ENCODE measurements at places on chromosomes 3 and 15.

- DNase-seq: no peak
Observed at GRCh38 chr3:128060473-128061381, 8.5 kb downstream of the SEC61A1 start.

DNA sequence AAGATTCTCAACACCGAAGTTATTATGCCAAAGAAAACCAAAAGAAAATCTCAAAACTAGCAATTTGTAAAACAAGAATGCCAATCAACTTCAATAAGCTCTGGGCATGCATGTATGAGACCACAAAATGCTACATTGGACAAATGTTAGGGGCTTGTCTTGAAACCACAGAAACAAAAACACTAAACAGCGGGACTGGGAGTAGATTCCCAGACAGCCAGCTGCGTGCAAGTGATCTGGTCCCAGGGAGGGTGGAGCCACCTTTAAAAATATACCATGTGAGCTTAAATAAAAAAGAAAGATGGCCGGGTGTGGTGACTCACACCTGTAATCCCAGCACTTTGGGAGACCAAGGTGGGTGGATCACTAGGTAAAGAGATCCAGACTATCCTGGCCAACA lies 163.6 kb upstream of the PRICKLE2 start:
- no peak for DNase-seq

DNA sequence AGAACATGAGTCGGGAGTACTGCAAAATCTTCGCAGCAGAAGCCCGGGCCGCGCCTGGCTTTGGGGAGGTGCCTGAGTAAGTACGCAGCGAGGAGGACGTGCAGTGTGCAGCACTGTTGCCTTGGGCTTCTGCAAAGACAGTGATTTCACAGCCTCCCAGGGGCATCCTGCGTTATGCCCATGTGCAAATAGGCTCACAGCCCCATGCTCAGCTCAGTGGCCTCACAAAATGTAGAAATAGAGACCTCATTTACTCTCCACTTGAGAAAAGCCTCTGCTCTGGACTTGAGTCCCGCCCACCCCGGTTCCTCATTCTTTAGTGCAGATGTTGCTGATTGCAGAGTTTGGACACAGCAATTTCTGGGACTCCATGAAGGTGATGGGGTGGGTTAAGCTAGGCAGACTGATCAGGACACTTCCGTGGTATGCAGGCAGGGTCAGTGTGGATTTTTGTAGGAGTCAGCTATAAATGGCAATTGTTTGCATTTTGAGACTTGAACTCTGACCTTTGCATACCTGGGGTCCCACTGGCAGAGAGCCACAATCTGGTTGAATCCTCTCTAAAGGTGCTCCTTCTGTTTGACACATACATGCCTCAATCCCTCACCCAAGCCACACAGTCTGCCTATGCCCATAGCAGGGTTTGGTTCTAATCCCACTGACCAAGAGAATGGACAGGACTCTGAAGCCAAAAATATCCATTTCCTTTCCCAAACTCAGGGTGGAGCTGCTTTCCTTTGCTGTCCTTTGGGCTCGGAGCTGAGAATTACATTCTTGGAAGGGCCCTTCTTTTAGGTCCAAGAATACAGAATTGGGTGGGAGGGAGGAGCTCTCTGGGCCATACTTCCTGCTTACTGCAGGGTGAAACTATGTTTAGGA lies 20.7 kb upstream of the SLC28A1 start:
- no peak for DNase-seq

GRCh38 chr3:19190602-19191001 lies 42.3 kb downstream of the KCNH8 start:
- DNase-seq: no peak

GRCh38 chr3:87626546-87626945 lies 350.2 kb upstream of the POU1F1 start:
- no peak for DNase-seq

GRCh38 chr15:91974321-91974720 lies 120.8 kb downstream of the SLCO3A1 start:
- no peak for DNase-seq

GRCh38 chr3:42394579-42395288 lies 15.7 kb downstream of the LYZL4 start:
- no peak for DNase-seq

DNA sequence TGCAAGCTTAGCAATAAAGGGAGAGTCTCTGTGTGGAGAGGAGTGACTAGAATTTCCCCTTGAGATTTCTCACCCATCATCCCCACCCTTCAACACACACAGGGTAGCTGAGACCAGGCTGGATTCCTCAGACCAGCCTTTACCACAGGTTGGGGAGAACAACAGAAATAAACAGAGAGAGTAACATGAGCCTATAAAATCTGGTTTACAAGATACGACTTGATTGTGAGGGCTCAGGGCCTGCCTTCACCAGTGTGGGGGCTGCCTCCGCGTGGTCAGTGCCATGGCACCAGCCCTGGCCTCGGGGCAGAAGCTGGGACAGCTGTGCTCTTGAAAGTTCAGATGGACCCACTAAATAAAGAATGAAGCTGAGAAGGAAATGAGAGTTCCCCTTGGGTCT lies 14.6 kb upstream of the MAGEF1 start:
- no peak for DNase-seq

Measured in stimulated activated CD8-positive, alpha-beta memory T cell treated with anti-CD3 and anti-CD28 coated beads, Interleukin-7, amount 100 ng/mL, for 1 hour (primary cell).